ENCODE measurements at places on chromosomes 7 and 10.
A peak's percentile ranks its signal among the peaks of the same experiment; 100 is the strongest.

DNA sequence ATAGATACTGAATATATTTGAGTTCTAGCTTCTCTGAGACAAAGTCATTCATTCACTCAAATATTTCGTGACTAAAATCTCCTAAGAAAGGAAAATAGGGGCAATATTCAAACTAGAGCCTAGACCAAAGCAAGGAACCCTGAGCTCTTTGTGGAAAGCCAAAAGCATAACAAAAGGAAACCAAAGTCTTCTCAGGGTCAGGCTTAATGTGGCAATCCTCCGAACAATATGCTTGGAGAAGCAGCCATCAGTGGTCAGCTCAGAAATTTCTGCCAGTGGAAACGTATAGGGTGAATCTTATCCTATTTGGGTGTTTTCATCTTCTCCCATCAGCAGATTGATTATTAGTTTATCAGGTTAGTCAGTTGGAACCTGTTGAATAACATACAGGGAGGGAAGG, 151.3 kb upstream of the SLC13A1 start:
- H3K27ac ChIP-seq, result no peak overlapping the region
- DNase-seq, result no peak
- no peaks in the 10 kb centered on the region for H3K4me1 ChIP-seq
- no peaks in the 10 kb centered on the region for H3K27me3 ChIP-seq
- no peak overlapping the region for H3K4me3 ChIP-seq

- no peaks in the 10 kb centered on the region for H3K36me3 ChIP-seq
- H3K27me3 ChIP-seq, result no peaks in the 10 kb centered on the region
- H3K27ac ChIP-seq, result no peak overlapping the region
- no peak for DNase-seq
- no peaks in the 10 kb centered on the region for H3K4me1 ChIP-seq
These were observed 32.7 kb downstream of the ABCB5 start for GRCh38 chr7:20647908-20648776.

- no peaks in the 10 kb centered on the region for H3K27me3 ChIP-seq
- H3K4me1 ChIP-seq, result peaks cover 2% of the 10 kb centered on the region
- no peak overlapping the region for H3K4me3 ChIP-seq
- no peaks in the 10 kb centered on the region for H3K36me3 ChIP-seq
These were observed 16.1 kb upstream of the LAMB4 start for GRCh38 chr7:108146070-108146842.

DNA sequence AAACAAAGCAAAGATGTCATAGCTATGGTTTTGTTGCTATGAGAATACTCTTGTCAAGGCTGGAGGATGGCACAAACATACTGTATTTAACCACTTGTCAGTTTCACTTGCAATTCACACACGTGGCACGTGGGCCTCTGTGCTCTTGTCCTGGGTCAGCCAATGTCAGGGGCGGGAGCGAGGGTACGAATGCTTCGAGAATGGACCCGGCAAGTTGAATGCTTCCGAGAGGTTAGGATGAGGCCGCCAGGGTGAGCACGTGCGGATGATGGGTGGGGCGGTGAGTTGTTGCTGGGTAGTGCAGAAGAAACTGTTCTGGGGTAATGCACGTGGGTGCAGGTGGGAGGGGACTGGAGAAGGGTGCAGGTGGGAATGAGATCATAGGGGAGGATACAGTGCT, 10.4 kb upstream of the OCM2 start:
- no peak overlapping the region for H3K4me3 ChIP-seq
- no peaks in the 10 kb centered on the region for H3K36me3 ChIP-seq
- H3K4me1 ChIP-seq, result no peaks in the 10 kb centered on the region
- no peak overlapping the region for H3K27ac ChIP-seq

DNA sequence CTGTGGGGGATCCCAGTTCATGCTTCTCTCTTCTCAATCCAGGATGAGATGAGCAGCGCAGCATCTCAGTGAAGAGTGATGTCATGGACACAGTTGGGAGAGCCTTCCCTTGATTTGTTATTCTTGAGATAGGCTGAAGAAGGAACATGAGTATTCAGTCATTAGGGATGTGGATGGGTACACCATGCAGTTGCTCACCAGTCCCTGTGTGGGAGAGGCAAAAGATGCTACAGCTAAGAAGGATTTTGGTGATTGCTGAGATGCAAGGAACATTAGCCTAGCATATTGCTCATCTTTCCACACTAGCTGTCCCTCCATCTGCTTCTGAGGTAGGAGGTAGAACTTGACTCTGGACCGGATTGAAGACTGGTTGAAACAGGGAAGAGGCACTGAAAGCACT, 179.6 kb downstream of the GALNT17 start:
- H3K27ac ChIP-seq, result no peak overlapping the region
- H3K4me1 ChIP-seq, result no peaks in the 10 kb centered on the region
- no peaks in the 10 kb centered on the region for H3K36me3 ChIP-seq
- no peak overlapping the region for H3K4me3 ChIP-seq
- DNase-seq, result no peak

GRCh38 chr7:98643236-98643985, 26.3 kb downstream of the NPTX2 start:
- no peaks in the 10 kb centered on the region for H3K4me1 ChIP-seq
- no peaks in the 10 kb centered on the region for H3K27me3 ChIP-seq
- no peak overlapping the region for H3K27ac ChIP-seq
- no peak for DNase-seq
- no peaks in the 10 kb centered on the region for H3K36me3 ChIP-seq
- no peak overlapping the region for H3K4me3 ChIP-seq

DNA sequence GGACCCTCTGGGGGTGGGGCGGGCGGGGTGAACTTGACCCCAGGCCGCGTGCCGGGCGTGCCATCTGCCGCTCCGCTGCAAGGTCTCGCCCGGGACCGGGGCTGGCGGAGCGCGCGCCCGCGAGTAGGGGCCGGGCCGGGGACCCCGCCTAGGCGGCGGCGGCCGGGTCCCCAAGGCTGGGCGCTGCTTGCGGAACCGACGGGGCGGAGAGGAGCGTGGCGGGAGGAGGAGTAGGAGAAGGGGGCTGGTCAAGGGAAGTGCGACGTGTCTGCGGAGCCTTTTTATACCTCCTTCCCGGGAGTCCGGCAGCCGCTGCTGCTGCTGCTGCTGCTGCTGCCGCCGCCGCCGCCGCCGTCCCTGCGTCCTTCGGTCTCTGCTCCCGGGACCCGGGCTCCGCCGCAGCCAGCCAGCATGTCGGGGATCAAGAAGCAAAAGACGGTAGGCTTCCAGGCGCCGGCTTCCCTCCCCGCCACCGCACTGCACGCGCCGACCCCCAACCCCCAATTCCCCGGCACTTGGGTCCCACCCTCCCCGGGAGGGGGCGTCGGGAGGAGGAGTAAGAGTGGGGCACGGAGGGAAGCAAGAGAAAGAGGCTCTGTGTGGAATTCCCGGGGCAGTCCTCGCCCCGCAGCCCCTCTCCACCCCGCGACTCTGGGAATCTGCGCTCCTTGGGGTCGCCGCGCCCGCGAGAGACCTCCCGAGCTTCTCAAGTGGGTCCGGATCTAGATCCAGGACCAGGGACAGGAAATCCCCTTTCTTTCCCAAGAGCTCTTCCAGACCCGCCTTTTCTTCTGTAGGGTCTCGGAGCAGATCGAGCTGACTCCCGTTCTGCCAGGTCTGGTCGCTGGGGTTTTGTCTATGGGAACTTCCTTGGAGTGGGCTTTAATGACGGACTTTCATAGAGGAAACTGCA, at the start of gene PAPSS2:
PAPSS2 (plus strand) TSS at position 308 of the 913 bp plus-strand sequence; CDS start at position 412, 104 bp downstream.
- H3K4me3 ChIP-seq, result peak within 1 kb of the TSS; percentile 98
- H3K27me3 ChIP-seq, result no peaks in the 10 kb centered on the region
- peak; percentile 68 for DNase-seq
- no peaks in the 10 kb centered on the region for H3K36me3 ChIP-seq
- H3K4me1 ChIP-seq, result peaks cover 14% of the 10 kb centered on the region
- peak within 1 kb of the TSS; percentile 85 for H3K27ac ChIP-seq

- peak; percentile 83 for DNase-seq
- no peaks in the 10 kb centered on the region for H3K27me3 ChIP-seq
- H3K4me1 ChIP-seq, result peaks cover 19% of the 10 kb centered on the region
These were observed 186.2 kb downstream of the CFTR start for GRCh38 chr7:117666031-117666430.

DNA sequence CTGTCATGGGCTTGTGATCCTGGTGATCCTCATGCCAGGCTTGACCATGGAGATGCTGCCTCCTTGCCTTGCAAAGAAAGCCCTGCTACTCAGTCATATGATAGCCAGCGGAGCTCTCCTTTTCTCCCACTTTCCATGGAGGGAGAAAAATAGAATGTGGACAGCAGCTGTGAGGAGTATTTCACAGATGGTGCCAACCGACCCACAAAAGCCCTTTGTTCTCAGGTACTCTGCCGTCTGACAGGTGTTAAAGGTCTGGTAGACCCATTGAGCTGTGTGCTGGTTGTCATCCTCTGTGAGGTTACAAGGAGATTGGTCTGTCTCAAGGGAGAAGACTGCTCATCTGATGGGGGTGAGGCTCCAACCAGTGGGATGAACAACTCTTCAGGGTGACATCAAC, 29.5 kb upstream of the COBL start:
- H3K4me1 ChIP-seq, result no peaks in the 10 kb centered on the region
- no peaks in the 10 kb centered on the region for H3K27me3 ChIP-seq
- H3K36me3 ChIP-seq, result no peaks in the 10 kb centered on the region
- DNase-seq, result no peak

- no peaks in the 10 kb centered on the region for H3K27me3 ChIP-seq
- peaks cover 1% of the 10 kb centered on the region for H3K4me1 ChIP-seq
- H3K36me3 ChIP-seq, result peaks cover 2% of the 10 kb centered on the region
- no peak overlapping the region for H3K27ac ChIP-seq
- peak; percentile 44 for DNase-seq
- H3K4me3 ChIP-seq, result no peak overlapping the region
These were observed 72.8 kb downstream of the SHOC2 start for GRCh38 chr10:110992006-110992800.

- H3K27me3 ChIP-seq, result no peaks in the 10 kb centered on the region
- DNase-seq, result no peak
- peaks cover under 1% of the 10 kb centered on the region for H3K4me1 ChIP-seq
- no peaks in the 10 kb centered on the region for H3K36me3 ChIP-seq
These were observed 141.7 kb upstream of the TMEM72 start for GRCh38 chr10:44769450-44769849.

DNA sequence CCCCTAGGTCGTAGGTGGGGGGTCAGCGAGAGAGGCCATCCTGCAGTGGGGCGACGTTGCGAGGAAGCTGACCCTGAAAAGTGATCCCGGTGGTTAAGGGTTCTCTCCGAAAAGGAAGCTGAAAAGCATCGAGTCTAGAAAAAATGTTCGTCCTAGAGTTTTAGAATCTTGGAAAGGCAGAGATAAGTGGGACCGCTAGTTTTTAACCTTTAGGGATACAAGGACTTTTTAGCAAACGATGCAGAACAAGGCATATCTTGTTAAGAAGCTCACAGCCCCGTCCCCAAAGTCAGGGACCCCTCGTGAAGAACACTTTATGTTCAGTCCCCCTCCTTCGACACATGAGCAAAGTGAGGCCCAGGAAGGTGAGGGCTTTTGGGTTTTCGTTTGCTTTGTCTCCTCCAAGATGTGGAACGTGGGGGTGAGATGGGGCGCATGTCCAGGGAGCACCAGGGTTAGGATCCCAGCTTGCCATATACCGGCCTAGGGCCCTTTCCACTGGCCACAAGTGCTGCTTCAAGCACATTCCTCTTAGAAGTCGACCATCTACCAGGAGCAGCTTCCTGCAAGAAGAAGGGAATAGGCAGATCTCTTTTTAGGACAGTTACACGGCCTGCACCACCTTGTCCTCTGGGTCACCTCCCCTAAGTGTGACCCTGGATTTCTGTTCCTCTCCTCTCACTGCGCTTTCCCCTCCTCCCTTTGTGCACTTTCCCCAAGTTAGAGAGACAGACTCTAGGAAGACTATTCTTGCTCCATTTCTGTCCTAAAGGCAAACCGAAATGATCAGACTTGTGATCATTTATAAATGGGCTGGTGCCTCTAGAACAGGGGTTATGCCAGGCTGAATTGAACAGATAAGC, 969 bp downstream of the SLC35G1 start:
- H3K27me3 ChIP-seq, result no peaks in the 10 kb centered on the region
- H3K27ac ChIP-seq, result no peak overlapping the region
- peak; percentile 16 for DNase-seq
- peak overlapping the region; percentile 72 for H3K4me3 ChIP-seq

DNA sequence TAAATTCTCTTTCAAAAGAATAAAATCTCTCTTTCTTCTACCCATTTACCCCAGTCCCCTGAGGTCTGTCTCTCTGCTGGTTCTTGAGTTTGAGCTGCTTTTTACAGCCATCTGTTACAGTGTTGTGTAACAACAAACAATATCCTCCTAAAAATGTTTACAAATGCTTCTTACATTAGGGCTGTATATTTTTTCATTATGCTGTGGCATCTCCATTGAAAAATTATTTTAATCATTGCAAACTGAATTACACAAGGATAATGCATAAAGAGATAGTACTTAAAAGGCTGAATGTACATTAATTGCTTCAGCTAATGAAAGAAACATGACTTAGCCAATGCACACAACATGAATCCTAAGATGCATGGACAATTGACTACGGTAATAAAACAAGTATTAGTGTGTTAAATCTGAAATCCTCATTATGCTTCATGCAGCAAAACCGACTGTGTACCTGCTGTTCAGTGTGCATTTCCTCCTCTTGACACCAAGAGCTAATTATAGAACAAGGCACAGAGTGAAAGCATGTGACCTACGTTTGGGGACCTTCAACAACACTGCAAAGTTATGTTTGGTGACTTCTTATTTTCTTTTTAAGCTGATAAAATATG, 181.7 kb upstream of the RHOBTB1 start:
- H3K27me3 ChIP-seq, result no peaks in the 10 kb centered on the region
- no peak overlapping the region for H3K4me3 ChIP-seq
- H3K36me3 ChIP-seq, result no peaks in the 10 kb centered on the region
- DNase-seq, result no peak
- H3K27ac ChIP-seq, result no peak overlapping the region

DNA sequence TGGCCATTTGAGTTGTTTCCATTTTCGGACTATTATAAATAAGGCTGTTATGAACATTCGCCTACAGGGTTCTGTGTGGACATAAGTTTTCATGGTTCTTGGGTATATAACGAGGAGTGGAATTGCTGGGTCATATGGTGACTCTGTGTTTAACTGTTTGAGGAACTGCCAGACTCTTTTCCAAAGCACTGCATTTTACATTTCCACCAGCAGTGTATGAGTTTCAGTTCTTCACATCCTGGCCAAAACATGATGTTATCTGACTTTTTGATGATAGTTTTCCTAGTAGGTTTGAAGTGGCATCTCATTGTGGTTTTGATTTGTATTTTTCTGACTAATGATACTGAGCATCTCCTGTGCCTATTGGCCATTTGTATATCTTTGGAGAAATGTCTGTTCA, 5.4 kb downstream of the SUV39H2 start:
- no peaks in the 10 kb centered on the region for H3K36me3 ChIP-seq
- H3K27me3 ChIP-seq, result no peaks in the 10 kb centered on the region
- DNase-seq, result no peak
- H3K4me3 ChIP-seq, result no peak overlapping the region
- no peak overlapping the region for H3K27ac ChIP-seq
- H3K4me1 ChIP-seq, result peaks cover 5% of the 10 kb centered on the region

GRCh38 chr10:115975506-115975905, 297.5 kb downstream of the GFRA1 start:
- H3K4me3 ChIP-seq, result no peak overlapping the region
- no peaks in the 10 kb centered on the region for H3K36me3 ChIP-seq
- peaks cover 7% of the 10 kb centered on the region for H3K27me3 ChIP-seq
- no peak overlapping the region for H3K27ac ChIP-seq
- DNase-seq, result no peak

Measured in IMR-90 (cell line).